ENCODE measurements at places on chromosomes 11 and 22.

GRCh38 chr11:112279901-112280267, 19.2 kb upstream of the PLET1 start:
- DNase-seq, result peak; percentile 50

DNA sequence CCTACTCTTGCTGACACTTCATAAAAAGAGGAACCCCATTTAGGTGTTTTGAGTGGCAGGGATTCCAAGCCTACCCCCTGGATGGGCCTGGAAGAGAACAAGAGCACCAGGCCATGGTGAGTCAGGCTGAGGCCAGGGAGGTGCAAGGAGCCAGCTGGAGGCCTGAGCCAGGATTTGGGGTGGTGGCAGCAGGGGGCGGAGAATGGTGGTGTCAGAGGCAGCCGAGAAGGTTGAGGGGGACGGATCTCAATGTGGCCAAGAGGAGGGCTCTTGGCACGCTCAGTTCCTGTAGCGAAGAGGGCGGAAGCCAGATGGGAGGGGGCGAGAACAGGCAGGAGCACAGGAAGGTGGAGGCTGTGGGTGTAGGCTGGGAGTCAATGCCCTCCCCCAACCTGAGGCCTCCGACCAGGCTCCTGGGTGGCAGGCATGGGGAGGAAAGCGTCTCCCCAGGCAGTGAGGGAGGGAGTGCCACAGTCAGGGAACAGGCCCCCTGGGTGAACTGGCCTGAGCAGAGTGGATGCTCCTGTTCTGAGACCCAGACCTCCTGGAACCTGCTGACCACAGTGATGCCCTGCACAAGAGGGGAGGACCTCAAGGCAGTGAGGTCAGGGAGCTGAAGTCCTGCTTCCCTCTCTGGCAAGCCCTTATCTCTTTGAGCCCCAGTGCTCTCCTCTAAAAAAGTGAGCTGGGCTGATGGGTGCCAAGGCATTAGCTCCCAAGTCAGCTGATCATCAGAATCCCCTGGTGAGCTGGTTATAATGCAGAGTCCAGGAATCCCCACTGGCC, 13.9 kb downstream of the RTN4RL2 start:
- no peak for DNase-seq

GRCh38 chr22:49934891-49935557, 16.6 kb downstream of the CRELD2 start:
- DNase-seq, result peak; percentile 81

DNA sequence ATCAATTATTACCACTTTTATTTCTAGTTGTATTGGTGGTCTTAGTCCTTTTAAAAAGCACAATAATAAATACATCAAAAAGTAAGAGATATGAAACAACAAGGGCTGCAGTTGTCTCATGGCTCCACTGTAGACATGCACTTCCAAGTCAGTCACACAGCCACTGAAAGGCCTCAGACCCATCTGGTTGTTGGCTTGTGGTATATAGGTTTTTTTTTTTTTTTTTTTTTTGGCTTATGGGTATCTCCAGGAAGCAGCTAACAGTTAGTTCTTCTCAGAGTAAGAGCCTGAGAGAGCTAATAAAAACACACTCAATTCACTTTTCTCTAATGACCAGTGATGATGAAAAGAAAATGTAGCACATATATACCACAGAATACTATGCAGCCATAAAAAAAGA, 6.0 kb upstream of the OR52E6 start:
- DNase-seq, result no peak

DNA sequence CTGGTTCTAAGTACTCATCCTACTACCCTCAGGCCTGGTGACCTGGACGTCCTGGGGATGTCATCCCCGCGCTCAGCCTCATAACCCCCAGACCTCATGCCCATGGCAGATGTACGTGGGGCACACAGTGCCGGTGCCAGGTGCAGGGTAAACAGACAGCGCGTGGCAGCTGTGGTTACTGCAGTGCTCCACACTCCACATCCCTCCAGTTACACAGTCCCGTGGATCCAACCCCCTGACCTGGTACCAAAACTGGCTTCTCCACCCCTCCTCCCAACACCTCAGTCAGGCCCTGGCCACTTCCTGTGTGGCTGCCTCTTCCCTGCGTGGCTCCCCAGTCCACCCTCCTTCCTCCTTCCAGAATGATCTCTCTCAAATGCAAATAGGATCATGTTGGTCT, 95.2 kb downstream of the DSCAML1 start:
- no peak for DNase-seq

DNA sequence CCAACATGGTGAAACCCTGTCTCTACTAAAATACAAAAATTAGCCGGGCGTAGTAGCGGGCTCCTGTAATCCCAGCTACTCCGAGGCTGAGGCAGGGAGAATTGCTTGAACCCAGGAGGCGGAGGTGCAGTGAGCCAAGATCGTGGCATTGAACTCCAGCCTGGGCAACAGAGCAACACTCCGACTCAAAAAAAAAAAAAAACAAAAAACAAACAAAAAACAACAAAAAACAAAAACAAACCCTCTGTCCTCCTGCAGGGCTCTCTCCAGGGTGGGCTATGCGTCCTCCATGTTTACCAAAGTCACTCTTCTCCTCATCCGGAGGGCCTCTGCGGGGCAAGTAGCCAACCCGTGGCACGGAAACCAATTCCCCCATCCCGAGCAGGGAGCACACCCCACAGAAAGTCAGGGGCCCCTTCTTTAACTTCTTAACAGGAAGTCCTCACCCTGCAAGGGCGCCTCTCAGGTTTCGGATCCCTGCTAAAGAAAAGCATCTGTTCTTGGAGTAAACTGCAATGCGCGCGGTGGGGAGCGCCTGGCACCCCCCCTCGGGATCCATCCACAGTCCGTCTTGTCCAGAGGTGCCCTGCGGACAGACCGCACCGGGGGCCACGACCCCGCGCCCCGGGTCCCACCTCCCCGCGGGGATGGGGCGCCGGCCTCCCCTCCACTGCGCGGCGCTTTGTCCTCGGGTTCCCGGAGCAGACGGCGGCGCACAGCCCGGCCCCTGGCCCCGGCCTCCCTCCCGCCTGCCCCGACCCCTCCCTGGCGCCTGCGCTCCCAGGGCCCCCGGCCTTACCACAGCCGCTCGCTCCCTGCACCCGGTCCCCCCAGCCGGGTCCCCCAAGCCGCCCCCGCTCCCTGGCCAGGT, 712 bp downstream of the CERK start:
- DNase-seq, result no peak

- no peak for DNase-seq
Observed at GRCh38 chr11:19868281-19868821, 155.7 kb downstream of the NAV2 start.

DNA sequence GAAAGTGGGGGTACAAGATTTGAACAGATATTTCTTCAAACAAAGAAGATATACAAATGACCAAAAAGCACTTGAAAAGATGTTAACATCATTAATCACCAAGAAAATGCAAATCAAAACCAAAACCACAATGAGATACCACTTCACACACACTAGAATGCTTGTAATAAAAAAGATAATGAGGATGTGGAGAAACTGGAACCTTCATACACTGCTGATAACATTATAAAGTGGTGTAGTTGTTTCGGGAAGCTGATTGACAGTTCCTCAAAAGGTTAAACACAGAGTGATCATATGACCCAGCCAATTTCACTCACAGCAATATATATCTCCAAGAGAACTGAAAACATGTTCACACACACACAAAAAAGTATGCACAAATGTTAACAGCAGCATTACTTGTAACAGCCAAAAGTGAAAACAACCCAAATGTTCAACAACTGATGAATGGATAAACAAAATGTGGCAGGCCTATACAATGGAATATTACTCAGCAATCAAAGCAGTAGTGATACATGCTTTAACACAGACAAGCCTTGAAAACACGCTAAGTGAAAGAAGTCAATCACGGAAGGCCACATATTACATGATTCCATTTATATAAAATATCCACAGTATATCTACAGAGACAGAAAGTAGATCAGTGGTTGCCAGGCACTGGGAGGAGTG, 15.1 kb downstream of the PITPNB start:
- no peak for DNase-seq

DNA sequence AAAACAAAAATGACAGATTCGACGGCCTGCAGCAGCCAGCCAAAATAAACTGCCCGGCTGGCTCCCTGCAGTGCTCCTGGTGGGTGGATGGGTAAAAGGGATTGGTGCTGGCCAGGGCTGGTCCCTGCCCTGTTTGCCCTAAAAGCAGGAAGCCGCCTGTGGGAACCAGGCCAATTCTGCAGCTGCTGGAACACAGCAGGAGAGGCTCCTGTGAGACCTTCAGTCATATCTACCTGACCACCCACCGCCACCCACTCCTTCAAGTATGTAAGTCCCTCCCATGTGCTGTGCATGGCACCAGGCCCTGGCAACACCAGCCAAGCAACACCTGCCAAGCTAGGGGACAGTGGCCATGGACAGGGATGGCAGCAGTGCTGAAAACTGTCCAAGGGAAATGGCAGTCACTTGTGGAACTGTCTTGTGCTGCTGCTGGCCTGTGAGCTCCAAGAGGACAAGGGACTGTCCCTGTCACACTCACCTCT, 48.7 kb upstream of the ARFGAP3 start:
- no peak for DNase-seq

- DNase-seq, result no peak
Observed at GRCh38 chr11:88246696-88247095, 71.5 kb upstream of the RAB38 start.

GRCh38 chr22:27270818-27271510, 530.6 kb downstream of the MN1 start:
- no peak for DNase-seq
